ENCODE measurements at places on chromosomes 4 and X.

DNA sequence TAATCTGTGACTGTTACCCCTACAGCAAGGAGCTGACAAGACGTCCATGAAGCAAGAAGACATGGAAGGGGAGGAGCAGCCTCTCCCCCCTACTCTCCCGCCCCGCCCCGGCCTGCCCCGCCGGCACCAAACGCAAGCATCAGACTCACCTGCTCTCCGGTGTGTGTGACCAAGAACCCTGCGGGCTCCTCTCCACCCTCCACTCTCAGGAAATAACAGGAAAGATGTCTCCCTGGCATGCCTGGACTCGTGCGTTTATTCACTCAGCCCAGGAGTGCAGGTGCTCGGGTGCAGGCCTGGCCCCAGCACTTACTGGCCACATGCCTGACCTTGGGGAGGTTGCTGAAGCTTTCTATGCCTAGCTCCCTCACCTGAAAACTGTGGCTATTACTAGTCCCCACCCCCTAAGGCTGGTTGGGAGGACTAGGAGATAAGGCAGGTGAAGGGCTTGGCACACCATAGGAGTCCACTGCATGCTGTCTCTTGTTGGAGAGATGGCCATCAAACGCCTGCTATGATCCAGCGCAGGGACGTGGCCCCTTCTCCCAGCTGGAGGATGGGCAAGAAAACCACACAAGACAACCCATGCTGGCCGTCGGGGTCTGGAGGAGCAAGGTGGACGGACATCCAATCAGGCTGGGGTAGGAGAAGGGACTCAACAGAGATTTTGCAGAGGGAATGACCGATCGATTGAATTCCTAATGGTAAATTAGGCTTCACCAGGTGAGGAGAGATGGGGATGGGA, 34.9 kb upstream of the CLDN24 start:
- DNase-seq: no peak

DNA sequence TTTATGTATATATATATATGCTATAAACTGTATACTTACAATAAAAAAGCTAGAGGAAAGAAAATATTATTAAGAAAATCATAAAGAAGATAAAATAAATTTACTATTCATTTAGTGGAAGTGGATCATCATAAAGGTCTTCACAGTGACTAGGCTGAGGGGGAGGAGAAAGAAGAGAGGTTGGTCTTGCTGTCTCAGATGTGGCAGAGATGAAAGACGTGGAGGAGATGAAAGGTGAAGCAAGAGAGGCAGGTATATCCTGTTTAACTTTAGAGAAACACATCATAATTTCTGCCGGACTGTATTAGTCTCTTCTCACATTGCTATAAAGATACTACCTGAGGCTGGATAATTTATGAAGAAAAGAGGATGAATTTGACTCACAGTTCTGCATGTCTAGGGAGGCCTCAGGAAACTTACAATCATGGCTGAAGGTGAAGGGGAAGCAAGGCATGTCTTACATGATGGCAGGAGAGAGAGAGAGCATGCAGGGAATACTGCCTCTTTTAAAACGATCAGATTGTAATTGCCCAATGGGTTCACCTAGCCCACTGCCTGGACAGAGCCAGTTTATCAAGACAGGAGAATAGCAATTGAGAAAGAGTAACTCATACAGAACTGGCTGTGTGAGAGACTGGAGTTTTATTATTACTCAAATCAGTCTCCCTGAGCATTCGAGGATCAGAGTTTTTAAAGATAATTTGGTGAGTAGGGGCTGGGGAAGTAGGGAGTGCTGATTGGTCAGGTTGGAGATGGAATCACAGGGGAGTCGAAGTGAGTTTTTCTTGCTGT, 22.1 kb upstream of the RRAGB start:
- DNase-seq: no peak

DNA sequence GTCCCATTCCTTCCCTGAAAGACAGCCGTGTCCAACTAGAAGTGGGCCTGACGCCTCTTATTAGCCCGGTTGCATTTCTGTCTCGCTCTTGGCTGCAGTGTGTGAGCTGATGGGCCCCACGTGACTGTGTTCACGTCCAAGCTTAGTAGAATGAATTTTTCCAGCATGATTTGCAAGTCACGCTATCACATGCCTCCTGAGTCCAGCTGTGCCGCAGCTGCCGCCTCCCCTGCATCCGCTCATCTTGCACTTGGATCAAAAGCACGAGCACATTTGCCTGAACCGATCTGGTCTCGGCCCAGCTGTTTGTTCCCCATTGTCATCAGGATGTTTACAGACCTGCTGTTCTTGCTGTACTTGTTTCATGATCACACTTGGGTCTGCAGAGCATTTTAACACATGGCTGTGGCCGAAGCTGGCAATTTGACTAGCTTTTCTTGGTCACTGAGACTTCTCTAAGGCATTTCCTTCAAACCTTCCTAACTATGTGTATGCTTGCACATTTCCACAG, 126.5 kb downstream of the KIT start:
- DNase-seq: no peak

- no peak for DNase-seq
Observed at GRCh38 chr4:88751258-88752075, 53.8 kb upstream of the NAP1L5 start.

DNA sequence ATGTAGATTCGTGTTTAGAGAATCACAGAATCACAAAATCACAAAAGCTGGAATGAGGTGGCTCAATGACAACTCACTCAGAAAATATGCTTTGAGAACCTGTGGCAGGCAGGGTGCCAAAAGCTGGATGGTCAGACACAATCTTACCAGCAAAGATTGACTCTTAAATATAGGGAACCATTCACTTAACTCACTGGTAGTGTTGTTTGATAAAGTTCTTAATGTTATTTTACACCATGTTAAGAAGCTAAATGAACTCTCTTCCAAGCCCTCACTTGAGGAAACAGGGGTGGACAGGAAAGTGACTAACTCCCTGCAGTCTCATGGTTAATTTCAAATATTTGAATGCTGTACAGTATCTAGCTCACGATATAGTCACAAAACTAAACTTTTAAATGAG, 5.7 kb upstream of the SCOC start:
- DNase-seq: no peak

GRCh38 chr4:146255463-146255862, 41.1 kb downstream of the REELD1 start:
- DNase-seq: peak; percentile 14

GRCh38 chrX:126481916-126482315, 70.7 kb downstream of the DCAF12L1 start:
- no peak for DNase-seq

- DNase-seq: no peak
Observed at GRCh38 chr4:183485411-183486160, 19.3 kb upstream of the ING2 start.

DNA sequence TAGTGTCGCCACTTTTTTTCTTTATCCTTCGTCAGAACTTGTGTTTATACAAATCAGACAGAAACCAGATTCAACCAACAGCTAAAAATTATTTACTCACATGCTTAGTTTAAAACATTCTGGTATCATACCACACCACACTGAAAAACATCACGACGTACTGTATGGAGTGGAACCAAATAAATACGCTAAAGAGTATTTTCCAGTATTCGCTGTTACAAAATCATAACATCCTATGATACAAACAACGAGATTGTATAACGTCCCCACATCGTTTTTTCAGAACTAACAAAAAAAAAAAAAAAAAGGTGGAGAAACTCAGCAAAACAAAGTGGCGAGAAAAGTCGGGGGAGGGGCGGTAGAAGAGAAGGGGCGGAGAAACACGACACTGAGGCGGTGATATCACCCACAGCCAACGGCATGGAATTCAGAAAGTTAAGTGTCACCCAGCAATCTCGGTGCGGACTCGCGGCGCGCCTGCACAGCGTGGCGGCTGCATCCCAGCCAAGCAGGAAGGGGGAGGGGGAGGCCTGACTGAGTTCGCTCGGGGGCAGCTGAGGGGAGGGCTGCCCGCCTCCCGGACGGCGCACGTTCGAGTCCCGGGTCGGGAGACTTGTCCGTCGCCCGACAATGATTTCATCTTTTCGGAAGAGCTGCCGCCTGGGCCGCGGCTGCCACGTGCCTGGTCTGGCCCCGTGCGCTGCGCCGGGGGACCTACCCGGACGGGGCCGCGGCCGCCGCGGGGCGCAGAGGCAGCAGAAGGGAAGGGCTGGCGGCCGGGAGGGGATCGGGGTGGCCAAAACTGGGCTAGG, 920 bp downstream of the SETD7 start:
- no peak for DNase-seq

DNA sequence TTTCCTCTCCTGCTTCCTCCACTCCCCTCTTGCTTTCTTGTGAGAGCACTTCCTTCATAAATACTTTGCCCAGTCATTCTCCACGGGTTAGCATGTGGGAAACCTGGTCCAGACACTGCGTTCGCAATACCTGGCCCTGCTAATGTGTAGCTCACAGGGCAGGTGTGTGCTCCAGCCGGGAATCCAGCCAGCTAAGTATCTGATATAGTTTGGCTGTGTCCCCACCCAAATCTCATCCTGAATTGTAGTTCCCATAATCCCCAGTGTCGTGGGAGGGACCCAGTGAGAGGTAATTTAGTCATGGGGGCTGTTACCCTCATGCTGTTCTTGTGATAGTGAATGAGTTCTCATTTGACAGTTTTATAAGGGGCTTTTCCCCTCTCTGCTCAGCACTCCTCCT, 32.2 kb upstream of the STX18 start:
- no peak for DNase-seq

DNA sequence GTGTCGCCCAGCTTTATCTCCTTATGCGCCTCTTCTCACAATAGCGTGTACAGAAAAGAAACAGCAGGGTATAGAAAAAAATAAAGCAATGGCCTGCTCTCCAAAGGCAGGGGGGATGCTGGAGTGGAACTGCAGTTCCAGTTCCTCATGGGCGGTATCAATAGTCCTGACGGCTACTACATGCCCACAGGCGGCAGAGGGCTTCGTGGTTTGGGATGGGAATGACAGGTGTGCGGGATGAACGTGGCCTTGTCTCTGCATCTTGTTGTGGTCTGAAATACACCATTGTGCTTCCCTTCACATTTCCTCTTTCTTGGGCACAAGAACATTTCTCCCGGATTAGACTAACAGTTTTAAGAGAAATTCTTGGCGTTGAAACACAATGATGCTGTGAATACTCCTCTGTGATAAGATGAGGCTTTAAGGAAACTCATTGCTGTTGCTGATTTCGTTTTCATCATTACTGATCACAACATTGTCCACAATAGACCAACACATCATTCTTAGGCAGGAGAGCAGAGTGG, 124.1 kb upstream of the IGFBP7 start:
- no peak for DNase-seq

- DNase-seq: no peak
Observed at GRCh38 chr4:152448854-152449253, 87.0 kb downstream of the FBXW7 start.

- no peak for DNase-seq
Observed at GRCh38 chrX:136191171-136191570, 43.8 kb downstream of the FHL1 start.

- DNase-seq: no peak
Observed at GRCh38 chr4:182339221-182339641, 96.0 kb downstream of the TENM3 start.

- DNase-seq: no peak
Observed at GRCh38 chr4:41212616-41213203, 1.6 kb downstream of the APBB2 start.

DNA sequence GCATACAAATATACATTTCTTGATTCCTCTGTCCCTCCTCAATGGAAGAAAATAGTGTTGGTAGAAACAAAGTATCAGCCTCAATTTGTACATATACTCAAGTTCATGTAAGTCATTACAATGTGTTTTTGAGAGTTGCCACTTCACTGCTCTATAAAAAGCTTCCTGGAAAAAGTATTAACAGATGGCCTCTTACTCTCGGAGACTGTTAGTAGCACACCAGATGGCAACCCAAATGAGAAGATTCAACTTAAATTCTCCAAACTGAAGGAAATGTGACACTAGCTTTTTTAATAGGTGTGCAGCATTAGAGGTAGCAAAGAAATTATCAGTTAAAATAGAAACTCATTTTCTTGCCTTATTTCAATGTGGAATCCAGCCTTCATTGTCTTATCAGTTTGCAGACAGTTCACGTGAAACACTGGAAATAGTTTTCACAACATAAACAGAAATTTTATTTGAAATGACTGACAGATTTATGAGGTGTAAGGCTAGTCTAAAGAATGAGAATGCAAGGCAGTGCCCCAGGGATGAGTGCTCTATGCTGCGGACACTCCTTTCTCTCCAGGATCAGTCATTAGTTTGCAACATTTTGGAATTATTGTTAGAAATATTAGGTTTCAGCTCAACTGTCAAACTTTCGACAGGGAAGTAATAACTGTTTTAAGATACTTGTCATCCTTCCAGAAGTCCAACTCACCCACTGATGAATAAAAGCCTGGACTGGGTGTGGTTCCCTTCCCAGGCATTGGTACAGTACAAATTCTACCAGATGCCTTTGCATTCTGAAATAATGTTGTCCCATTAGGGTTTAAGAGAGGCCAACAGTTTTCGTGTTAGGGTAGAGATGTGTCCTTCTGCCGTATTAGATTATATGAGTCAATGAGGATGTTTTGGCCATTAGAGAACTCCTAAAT, 50.9 kb downstream of the IDS start:
- DNase-seq: no peak

GRCh38 chr4:108166441-108167315, 2.1 kb downstream of the LEF1 start:
- no peak for DNase-seq

- DNase-seq: peak; percentile 51
Observed at GRCh38 chr4:170884969-170885570, 795.3 kb upstream of the AADAT start.

GRCh38 chr4:1622956-1623355, 61.2 kb downstream of the FAM53A start:
- no peak for DNase-seq

GRCh38 chr4:96108146-96108545, 268.3 kb downstream of the PDHA2 start:
- DNase-seq: no peak

DNA sequence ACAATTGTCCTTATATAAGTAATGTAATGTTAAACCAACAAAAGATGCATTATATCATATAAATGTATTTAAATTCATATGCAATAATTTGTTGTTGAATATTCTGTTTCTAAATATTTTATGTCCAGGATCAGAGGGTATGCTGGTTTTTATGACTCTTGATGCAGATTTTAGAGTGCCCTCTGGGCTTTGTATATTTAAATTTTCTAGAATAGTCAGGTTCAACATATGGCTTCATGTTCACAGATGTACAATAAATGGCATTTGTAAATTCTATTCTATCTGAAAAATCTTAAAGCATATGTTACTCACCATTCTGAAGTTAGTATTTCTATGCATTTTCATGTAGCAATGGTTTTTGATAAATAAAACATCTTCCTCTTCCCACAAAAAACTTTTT, 1555.4 kb downstream of the PCDH18 start:
- no peak for DNase-seq

- DNase-seq: no peak
Observed at GRCh38 chrX:5145957-5146356, 1082.7 kb downstream of the NLGN4X start.

DNA sequence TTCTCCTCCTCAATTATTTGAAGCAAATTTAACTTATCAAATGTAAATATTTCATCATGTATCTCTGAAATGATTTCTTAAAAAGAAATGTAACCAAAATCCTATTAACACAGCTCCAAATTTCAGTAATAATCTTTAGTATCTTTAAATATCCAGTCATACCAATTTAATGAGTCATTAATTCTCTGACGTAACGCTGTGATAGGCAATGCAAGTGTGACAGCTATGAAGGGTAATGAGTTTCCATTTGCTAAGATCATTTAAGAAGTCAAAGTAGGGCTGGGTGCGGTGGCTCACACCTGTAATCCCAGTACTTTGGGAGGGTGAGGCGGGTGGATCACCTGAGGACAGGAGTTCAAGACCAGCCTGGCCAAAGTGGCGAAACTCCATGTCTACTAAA, 15.6 kb downstream of the RPS3A start:
- DNase-seq: no peak

GRCh38 chr4:147090486-147090885, 144.8 kb upstream of the TTC29 start:
- DNase-seq: no peak
